ENCODE measurements at places on chromosomes 16 and 17.

GRCh38 chr17:27244011-27244410 lies 49.9 kb upstream of the WSB1 start:
- DNase-seq = no peak

- no peak for DNase-seq
Observed at GRCh38 chr17:36683387-36683786, 82.0 kb downstream of the MRM1 start.

- DNase-seq = no peak
Observed at GRCh38 chr16:51048544-51048943, 102.5 kb downstream of the SALL1 start.

DNA sequence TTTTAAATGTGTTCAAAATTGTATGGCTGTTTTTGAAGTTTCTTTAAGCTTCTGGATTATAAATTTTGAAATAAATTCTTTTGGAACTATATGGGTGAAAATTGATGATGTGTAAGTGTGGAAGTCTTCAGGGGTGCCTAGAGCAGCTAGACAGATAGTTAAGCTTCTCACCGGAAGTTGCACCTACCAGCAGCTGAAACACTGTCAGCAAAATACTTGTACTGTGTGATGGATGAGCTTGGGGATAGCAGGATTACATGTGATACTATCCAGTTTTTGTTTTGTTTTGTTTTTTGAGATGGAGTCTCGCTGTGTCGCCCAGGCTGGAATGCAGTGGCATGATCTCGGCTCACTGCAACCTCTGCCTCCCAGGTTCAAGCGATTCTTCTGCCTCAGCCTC lies 19.7 kb downstream of the RBL2 start:
- no peak for DNase-seq

- DNase-seq = no peak
Observed at GRCh38 chr17:13598353-13599167, 3.2 kb downstream of the HS3ST3A1 start.

DNA sequence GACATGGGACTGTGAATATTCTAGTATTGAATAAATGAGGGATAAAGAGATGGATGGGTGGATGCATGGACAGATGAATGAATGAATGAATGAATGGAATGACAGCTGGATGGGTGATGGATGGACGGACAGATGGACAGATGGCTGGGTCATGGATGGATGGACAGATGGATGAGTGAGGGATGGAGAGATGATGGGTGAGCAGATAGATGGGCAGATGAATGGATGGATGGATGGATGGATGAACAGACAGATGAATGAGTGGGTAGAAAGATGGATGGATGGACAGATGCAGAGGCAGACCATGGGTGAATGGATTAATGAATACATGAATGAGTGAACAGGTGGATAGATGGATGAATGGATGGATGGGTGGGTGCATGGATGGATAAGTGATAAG lies 96.7 kb downstream of the MYH11 start:
- no peak for DNase-seq

DNA sequence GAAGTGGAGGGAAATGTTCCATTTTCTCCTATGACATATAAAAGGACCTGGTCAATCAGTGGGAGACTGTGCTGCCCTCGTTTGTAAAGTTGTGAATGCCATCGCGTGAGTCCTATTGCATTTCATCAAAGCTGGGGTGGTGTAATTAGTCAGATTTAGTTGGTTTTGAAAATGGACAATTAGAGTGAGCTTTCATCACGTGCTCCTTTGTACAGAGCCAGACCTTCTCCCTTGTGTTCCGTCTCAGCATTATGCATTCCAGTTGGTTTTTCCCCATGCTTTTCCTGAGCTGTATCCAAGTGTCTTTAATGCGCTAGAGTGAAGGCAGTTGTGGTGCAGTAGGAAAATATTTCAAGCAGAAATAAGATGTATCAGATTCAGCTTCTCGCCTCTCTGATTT lies 10.4 kb downstream of the SEC14L1 start:
- no peak for DNase-seq

DNA sequence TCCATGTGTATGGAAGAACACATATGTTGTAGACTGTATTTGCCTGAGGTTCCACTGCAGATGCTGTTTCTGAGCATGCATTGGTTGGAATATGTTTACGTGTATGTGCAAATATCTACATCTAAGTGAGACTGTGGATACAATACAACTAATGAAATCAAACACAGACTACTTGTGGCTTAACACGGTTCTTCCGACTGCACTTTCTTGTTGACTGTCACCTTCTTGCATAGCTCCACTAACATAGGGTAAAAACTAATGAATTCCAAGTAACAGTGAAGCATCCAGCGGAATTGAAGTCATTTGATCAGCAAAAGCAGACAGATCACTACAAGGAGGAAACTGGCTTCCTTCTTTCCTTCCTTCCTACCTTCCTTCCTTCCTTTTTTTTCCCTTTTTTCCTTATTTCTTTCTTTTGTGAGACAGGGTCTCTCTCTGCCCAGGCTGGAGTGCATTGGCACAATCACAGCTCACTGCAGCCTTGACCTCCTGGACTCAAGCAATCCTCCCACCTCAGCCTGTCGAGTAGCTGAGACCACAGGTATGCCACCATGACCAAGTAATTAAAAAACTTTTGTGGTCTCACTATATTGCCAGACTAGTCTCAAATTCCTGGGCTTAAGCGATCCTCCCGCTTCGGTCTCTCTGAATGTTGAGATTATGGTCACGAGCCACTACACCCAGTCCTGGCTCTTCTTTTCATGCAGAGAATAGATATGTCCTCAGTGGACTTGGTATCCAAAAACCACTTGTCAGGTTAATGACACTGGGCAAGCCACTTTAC lies 22.0 kb upstream of the CCL1 start:
- DNase-seq = no peak

Data from BE2C (cell line).